ENCODE measurements at places on chromosomes 5 and 9. TPM values are rescaled to one million over a fixed set of nuclear protein-coding genes. Genes with fewer than 3 reads are reported as not detected.

The FCN2 gene
- not detected for polyA plus RNA-seq

The C9orf50 gene
- polyA plus RNA-seq: not detected

The EGFLAM gene
- not detected for polyA plus RNA-seq

The ANKRD18A gene
- 1.7 TPM for polyA plus RNA-seq

The WNK2 gene
- polyA plus RNA-seq: not detected

The NDUFA8 gene
- 90.9 TPM for polyA plus RNA-seq
